AG10803 (cell line): ENCODE measurements at places on chromosomes 16 and 17.

DNA sequence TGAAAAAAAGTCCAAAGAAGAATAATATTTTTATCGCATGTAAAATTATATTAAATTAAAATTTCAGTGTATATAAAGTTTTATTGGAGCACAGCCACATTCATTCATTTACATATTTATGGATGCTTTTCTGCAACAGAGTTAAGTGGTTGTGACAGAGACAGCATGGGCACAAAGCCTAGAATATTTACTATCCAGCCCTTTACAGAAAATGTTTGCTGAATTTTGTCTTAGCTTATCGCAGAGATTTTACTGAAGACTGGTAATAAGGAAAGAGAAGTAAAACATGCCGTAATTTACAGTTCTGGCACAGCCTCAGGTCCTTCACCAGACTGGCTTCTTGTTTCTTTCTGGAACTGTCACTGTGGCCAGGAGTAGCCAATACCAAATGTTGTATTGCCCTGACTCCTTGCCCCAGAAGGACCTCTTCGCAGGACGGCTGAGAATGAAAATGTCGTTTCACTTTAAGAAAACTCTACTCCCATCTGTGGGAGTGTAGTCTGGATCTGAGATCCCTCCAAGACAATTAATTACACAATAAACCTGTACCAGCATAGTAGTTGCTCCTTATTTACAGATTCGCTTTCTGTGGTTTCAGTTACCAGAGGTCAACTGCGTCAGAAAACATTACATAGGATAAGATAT, 94.9 kb upstream of the GOT2 start:
- DNase-seq: no peak

DNA sequence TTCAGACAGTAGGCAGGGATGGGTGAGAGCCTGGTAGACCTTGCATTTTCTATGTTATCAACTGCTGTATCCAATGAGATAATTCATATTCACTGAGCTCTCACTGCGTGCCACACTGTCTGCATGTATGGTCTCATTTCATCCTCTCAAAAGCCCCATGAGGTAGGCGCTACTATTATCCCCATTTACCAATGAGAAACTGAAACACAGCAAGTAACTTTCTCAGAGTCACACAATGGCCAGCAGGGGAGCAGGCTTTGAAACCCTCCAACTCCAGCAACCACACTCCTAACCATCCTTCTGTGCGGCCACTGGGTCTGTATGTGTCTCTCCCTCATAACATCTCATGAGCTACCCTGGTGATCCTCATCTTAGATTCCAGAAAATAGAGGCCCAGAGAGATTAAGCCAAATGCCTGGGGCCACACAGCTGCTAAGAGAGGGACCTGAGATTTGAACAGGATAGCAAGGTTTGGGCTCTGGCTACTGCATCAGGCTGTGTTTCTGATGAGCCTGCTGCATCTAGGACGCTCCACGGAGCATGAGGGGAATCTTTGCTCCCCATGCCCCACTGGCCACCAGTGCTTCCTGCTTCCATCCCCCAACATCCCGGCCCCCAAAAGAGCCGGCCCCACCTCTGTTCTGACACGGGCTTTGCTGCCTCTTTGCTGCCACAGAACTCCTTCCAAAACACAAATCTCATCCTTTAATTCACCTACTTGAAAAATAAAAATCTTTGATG, 3.2 kb downstream of the CCR7 start:
- no peak for DNase-seq

DNA sequence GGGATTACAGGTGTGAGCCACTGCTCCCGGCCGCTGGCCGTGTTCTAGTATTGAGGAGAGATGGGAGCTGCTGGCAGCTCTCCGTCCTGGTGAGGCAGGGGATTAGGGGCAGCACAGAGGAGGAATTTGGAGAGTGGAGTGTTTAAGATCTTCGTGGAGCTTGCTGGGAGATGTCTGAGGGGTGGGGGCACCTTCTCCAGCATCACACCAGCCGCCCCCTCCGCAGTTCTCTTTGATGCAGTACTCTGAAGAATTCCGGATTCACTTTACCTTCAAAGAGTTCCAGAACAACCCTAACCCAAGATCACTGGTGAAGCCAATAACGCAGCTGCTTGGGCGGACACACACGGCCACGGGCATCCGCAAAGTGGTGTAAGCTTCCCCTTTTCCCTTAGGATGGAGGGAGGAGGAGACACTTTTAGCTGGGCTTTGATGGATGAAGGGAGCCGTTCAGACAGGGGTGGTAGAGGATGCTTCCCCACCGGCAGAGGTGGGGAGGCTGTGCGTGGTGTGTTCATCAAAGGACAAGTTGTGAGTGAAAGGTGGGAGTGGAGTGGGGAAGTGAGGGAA, 11.9 kb downstream of the ITGAM start:
- DNase-seq: no peak

DNA sequence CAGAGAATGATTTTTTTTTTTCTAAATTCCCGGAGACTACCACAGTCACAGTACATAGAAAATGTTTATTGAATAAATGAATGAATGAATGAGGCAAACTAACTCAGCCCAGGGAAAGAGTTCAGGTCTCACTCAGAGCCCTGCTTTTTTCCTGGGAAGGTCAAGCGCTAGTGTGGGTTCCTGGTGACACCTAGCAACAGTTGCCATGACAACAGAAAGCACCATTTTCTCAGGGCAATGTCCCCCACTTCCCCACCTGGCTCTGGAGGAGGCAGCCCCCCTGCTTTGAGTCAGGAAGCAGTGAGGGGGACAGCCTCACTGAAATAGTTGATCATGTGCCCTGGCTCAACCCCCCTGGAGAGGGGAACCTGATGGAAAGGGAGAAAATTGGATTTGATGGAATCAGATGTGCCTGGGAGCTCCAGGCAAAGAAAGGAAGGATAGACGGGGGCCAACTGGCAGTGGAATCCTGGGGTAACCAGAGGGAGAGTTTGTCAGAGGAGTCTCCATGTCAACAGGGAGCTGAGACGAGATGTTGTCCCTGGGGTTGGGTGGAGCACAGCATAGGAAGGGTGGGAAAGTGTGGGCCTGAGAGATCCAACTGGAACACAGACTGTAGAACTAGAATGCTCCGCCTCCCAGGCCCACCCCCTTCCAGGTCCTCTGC, 242.2 kb upstream of the CCL2 start:
- DNase-seq: no peak

DNA sequence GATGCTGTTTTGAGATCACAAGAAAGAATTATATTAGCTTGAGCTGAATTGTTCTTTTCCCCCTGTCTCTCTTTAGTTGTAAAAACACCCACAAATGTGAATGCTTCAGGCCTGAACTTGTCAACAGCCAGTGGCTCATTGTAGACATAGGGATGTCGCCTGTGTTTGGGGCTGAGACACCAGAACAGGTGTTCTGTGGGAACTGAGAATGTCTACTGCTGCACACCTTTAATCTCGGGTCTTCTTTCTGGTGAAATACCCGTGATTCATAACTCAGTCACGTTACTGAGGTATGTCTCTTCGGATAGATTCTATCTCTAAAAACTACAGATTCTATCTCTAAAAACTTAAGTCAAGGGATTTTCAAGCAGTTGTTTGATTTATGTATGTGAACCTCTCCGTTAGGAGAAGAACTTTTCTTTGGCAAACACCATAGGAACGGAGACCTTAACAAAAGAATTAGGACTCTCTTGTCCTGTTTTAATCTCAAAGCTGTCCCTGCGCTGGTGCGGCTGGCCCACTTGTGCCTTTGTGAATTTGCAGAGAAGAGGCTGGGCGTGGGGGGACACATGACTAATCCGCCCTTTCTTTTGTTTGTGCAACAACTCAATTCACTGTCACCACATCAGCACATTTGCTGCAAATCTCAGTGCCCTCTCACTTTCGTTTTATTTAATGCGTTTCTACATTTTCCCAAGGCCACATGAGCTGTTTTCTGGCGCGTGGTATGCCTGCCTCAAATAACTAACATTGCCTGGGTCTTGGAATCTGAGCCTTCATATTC, 643.0 kb downstream of the MAF start:
- DNase-seq: no peak

DNA sequence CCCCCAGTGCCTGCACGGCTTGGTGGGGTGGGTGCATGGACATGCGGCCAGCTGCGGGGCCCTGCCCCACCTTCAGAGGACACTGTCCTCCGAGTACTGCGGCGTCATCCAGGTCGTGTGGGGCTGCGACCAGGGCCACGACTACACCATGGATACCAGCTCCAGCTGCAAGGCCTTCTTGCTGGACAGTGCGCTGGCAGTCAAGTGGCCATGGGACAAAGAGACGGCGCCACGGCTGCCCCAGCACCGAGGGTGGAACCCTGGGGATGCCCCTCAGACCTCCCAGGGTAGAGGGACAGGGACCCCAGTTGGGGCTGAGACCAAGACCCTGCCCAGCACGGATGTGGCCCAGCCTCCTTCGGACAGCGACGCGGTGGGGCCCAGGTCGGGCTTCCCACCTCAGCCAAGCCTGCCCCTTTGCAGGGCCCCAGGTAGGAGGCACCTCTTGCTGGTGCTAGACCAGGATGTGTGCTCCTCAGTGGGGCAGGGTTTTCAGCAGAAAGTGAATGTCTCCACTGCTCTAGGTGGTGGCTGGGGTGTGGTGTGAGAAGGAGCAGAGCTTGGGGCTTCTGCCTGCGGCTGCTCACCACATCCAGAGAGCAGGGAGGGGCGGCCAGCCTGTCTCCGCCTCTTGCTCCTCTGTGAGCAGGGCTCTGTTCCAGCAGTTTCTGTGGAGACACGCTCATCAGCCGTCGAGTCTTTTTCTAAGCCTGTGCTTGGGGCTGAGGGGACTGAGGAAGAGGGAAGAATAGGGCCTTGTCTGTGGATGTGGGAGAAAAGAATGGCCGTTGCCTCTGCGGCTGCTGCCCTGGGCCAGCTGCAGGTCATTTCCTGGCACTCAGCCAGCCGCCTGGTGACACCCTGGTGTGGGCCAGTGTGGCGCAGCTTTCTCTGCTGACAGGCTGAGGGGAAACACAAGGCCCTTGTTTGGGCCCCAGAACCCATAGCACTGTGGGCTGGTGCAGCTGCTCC, 2.2 kb downstream of the ZNF276 start:
- DNase-seq: peak; percentile 29

DNA sequence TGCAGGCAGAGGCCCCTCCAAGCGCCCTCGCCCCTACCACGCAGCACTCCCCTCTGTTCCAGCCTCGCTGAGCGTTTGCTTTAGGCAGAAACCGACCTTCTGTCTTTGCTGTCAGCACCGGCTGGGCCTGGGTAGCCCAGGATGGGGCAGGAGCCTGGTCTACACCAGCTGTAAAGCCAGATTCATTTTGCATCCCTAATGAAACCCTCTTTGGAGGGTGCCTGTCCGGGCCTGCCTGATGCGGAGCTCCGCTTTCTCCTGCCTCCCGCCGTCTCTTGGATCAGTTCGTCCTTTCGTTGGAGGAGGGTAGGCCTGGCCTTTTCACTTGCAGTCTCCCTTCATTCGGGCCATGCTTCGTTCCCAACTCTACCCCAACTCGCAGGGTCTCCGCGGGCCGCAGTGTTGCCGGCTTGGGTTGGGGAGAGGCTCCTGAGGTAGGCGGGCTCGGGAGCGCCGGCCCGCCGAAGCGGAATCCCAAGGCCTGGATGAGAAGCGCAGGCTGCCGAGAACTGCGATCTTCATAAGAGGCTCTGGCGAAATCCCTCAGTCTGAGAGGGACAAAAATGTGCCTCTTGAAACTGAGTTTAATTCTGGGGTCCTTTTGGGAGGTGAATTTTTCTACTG, 4.8 kb upstream of the HOXB8 start:
- DNase-seq: no peak

DNA sequence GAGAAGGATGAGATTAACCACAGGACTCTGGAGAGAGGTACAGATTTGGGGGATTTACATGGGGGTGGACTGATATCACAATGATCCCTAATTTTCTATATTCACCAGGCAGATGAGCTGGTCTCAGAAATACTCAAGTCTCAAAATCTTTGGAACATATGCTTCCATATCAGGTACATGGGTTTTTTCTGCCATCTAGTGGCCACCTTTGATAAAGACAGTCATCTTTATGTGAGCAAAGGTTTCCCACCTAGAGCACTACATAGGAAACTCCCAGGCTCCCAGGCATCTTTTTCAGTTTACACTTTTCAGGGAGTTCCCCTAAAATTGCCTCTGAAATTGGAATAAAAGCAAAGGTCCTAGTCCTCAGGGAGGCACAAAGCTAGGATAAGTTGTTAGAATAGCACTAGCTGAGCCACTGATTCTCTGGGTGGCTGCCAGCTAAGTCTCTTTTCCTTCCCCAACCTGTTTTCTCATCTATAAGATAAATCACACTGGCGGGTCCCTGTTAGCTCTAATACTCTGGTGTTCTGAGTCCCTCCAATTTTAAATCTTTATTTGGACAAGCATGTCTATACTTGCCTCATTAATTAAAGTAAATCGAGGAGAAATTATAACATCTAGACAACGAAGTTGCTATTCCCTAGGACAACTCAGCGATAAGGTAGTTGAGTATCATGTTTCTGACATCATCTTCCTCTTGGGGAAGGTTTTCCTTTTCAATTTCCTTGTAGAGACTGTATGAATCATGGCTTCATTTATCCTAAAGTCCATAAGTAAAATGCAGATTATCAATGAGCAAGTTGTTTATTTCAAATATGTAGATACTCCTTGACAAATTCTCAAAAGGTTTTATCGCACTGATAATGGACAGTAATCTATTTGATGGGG, 19.0 kb upstream of the MON1B start:
- DNase-seq: peak; percentile 59
